ENCODE measurements at places on chromosomes 11 and 22.
A peak's percentile ranks its signal among the peaks of the same experiment; 100 is the strongest.

DNA sequence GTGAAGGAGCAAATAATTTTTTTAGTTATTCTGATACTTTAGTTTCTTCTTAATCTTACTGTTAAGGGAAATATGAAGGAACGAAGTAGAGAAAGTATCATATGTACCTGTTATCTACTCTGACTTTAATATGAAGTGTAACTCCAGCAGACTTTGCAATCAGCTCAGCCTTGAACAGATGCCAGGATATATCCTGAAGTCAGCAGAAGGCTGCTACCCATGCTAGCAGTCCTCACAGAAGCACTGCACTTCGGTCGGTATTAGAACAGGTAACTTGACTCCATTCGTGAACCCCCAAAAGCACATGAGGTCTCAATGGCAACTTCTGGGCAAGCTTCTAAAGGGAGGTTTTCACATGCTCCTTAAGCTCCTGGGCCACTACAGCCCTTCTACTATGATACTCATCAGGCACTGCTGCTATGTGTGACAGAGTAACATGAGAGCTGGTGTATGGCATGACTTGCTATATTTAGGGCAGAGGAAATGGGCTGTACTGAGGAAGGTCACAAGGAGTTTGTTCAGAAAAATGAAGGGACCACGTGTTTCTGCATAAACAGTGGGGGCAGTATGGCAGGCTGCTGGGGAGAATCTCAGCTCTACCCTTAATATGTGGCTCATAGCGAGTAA lies 344.1 kb downstream of the SOX6 start:
- DNase-seq: no peak

- no peak for DNase-seq
Measured at GRCh38 chr11:72162891-72163492, 27.5 kb downstream of the FOLR3 start.

GRCh38 chr11:75496305-75496752 lies 29.4 kb downstream of the GDPD5 start:
- DNase-seq: no peak

DNA sequence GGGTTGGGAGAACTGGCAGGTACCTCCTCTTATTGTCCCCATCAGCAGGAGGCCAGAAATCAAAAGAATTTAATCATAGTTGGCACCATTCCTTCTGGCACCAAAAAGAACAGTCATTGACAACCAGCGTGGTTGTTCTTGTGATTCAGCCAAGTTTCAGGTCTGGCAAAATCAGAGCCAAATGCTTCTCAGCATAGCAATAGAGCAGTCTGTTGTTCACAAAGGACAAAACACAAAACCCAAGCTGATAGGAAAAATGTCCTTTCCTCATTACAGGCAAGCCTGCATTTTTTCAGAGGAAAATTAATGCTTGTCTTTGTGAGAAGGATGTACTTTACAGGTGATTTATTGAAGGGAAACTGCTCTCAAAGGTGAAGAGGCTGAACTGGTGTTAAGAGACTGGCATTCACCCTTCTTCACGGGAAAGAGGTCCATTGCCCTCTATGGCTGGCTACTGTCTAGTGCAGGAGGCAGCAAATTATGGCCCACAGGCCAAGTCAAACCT lies 241.8 kb upstream of the ARHGAP42 start:
- DNase-seq: no peak

DNA sequence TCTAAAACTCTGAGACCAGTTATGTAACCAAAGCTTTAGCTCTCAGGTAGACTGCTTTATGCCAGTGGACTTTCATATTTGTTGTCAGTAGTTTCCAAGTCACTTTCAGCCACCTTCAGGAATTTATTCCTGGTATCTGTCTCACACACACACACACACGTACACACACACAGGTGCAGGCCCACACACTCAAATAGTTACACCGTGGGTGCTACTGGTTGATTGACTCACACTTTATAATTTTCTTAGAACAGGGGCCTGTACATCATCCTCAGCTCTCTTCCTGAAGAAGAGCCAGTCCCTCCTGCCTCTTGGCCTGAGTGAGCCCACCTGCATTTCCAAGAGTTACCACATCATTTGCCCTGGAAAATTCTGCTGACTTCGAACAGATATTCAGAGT lies 555.2 kb downstream of the SOX6 start:
- DNase-seq: no peak

DNA sequence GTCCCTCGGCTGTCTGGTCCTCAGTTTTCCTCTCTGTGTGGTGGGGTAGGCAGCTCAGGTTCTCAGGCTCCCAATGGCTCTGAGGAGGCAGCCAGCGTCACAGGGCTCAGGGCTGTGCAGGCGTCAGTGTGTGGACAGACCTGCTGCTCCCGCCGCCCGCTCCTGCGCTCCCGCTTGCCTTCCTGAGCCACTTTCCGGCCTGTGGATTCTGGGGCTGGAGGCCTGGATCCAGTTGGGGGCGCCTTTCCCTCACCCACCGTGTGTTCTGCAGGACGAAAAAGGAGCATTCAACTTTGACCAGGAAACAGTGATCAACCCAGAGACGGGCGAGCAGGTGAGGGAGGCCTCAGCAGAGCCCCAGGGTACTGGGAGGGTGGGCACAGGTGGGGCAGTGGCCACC lies 14.7 kb downstream of the DPP3 start:
- no peak for DNase-seq

- no peak for DNase-seq
Measured at GRCh38 chr11:97506076-97506759, 1116.4 kb downstream of the JRKL start.

- DNase-seq: no peak
Measured at GRCh38 chr11:90329043-90329442, 106.2 kb upstream of the CHORDC1 start.

DNA sequence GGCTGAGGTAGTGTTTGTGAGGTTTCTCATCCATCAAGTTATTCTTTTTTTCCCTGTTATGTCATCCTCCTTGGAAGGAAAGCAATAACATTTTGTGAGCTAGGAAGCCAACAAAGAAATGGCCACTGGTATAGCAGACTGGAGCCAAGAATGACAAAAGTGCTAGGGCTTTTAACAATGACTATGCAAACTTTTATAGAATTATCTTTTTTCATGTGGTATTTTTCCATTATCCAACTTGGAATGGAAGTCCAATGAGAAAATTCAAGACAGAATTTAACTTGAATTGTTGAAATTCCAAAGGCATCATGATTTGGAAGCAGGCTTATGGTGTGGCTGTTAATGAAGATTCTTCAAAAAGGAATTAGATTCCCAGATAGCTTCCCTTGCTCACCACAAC lies 216.4 kb upstream of the PDGFD start:
- no peak for DNase-seq

DNA sequence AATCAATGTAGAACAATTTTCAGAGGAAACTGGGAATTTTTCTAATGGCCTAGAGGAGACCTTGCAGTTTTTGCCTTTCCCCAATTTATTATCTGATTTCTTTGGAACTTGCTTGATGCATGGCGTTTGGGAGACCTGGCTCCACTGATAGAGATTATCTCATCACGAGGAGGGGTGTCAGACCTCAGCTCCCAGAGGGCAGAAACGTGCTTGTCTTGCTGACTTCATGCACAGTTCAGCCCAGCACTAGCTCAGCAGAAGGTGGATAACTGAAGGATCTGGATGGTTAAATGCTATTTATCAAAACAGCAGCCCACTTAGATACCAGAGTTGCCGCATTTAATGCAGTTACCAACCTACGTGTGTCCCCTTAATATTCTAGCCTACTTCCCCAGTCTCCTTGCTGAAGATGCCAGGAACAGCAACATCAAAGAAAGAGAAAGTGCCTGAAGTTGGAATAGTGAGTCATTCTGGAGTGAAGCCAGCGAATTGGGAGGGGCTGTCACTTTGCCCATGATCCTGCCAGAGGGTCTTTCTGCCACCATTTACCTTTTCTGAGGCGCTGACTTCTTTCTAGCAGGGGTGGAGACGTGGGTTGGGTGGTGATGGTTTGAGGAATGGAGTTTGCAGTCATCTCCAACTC lies 133.5 kb upstream of the CADM1 start:
- DNase-seq: no peak

DNA sequence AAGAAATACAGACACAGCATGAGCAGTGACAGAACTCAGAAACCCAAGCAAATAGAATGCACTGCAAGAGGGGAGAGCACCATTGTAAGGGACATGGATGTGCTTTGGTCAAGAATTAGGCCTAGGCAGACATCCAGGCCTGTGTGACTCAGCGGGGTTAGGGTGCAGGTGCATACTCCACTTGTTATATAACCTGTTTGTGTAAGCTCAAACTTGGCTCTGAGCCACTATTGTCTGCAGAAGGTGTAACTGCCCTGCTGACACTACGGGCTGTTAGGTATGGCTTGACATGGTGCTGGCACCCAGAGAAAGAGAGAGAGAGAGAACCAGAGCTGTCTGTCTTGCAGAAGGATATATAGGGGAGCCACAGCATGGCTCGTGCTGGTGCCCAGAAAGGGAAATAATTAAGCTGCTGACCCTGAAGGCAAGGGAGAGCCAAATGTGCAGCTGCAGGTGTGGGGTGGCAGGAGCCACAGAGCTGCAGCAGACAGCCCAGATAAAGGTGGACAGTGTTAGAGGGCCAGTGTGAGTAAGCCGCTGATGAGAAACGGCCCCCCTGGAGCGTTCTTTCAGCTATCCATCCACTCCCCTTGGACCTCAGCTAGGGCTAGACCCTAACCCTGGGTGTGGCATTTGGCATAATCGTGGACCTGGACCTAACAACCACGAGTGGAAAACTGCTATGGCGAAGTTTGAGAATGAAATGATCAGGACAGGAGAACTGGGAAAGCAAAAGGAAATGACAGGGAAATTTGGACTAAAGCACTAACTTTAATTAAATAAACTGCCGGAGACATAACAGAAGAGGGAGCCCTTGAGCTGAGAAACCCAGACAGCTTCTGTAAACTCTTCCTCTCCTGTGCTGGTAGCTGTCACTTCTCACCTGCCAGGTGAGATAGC lies 253.0 kb upstream of the CCDC179 start:
- DNase-seq: peak; percentile 44

- DNase-seq: no peak
Measured at GRCh38 chr22:32684822-32685187, 116.7 kb upstream of the TIMP3 start.

GRCh38 chr11:87866951-87867350 lies 308.3 kb downstream of the RAB38 start:
- DNase-seq: no peak

DNA sequence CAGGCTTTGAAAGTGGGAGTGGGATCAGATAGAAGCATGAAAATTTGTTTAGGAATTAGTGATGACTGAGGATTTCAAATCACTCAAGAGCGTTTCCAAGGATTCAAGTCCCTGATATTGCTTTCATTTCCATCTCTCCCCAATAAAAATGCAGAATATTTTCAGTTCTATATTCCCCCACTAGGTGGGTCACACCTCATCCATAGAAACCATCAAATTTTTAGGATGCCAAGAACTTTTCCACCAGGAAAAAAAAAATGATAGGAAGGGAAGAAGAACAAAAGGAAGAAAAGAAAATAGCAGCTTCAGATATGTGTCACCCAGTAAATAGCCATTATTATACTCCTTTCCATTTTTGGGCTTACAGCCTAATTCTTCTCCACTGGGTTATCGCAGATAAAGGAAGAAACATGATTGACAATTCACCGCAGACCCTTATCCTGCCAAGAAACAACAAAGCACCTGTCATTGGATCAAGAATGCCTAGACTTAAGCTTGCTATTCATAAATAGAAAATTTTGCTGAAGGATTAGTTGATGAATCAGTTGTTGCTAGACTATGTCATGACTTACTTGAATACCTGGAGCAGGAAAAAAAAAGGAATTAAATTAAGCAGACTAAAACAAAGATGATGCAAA lies 30.3 kb upstream of the OR10D3 start:
- no peak for DNase-seq

GRCh38 chr11:20589796-20590195 lies 9.6 kb upstream of the SLC6A5 start:
- no peak for DNase-seq

- DNase-seq: no peak
Measured at GRCh38 chr22:42948294-42948693, 66.7 kb downstream of the PACSIN2 start.

GRCh38 chr22:22785316-22786065 lies 102.1 kb upstream of the IGLL5 start:
- no peak for DNase-seq

Data from smooth muscle cell of the brain vasculature (primary cell).